ENCODE measurements at places on chromosomes 6 and 20.

GRCh38 chr6:119043783-119044182, 34.7 kb downstream of the FAM184A start:
- DNase-seq = no peak

- no peak for DNase-seq
These were observed 72.0 kb downstream of the BLOC1S5 start for GRCh38 chr6:7992002-7992815.

GRCh38 chr6:73079978-73080377, 145.3 kb downstream of the KHDC1L start:
- DNase-seq = no peak

DNA sequence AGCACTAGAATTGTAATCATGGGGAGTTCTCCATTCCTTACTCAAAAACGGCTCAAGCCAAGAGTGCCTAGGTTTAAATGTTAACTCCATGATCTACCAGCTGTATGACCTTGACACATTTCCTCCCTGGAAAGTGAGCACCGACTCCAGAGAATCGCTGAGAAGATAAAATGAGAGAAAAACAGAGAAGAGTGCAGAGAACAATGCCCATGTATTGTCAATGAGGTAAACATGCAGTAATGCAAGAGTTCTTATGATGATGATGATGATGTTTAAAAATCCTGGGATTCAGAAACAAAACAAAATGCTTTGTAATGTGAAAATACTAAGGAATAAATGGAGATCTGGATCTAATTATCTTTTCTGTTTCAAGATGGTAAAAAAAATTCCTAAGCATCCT, 64.8 kb upstream of the BEND6 start:
- DNase-seq = no peak

DNA sequence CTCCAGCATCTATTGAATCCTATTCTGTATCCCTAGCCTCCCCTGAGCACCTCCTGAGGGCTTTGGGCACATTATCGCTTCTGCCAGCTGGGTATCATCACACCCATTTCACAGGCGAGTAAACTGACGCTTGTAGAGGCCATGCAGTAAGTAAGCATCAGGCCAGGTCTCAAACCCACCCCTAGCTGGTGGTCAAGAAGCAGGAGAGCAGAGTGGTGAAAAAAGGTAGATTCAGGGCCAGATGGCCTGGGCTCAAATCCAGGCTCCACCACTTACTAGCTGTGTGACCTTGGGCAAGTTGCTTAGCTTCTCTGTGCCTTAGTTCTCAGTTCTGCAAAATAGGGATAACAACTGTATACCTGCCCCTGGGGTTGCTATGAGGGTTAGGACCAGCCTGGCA, 19.9 kb downstream of the GRM4 start:
- DNase-seq = no peak

DNA sequence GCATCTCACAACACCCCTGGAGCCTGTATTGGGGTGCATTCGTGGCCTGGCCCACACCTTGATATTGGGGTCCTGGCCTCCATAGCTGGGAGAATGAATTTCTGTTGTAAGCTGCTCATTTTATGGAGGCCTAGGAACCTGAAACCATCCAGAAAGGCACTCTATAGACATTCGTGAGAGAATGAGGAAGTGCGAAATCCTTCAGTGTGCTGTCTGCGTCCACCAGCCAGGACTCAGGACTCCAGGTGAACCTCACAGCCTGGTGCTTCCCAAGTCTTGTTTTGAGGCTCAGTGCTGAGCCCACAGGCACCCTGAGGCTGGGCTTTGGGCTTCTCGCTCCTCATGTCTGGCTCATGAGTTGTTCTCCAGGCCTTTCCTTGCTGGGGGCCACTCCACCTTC, 11.9 kb upstream of the RBBP8NL start:
- DNase-seq = no peak

GRCh38 chr6:14964556-14965270, 281.2 kb upstream of the JARID2 start:
- DNase-seq = no peak

DNA sequence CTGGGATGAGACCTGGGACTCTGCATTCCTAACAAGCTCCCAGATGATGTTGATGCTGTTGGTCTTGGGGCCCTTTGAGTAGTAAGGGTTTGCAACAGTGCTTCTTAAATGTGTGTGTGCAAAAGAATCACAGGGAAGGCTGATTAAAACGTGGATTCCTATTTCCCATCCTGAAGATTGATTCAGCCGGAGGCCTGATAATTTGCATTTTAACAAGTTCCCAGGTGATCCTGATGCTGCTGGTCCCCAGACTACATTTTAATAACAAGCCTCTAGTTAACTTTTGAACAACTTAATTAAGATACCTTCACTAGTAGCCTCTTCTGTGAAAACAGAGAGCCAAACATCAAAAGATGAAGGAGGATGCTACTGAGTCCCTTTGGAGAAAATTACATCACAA, 156.4 kb upstream of the LAMP5 start:
- DNase-seq = no peak

- no peak for DNase-seq
These were observed 419.5 kb upstream of the ID4 start for GRCh38 chr6:19417713-19418112.

DNA sequence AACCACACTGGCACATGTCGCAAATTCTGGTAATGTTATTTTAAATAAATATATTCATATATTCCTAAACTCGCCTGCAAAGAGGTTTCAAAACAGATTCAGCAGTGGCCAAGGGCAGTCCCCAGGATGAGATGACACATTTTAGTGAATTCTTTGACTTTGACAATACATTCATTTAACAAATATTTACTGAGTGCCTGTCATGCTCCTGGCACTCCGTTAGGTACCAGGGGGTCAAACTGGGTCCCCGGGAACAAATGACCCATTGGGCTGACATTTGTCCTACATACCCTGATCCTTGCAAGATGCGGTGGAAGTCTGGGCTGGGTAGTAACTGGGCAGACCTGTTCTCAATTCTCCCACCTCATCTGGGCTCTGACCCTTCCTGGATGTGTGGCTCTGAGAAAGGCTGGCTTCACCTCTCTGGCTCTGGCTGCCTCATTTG, 74.9 kb downstream of the FYN start:
- peak; percentile 54 for DNase-seq

GRCh38 chr6:130070326-130070725, 51.9 kb downstream of the L3MBTL3 start:
- no peak for DNase-seq

- DNase-seq = no peak
These were observed 30.0 kb downstream of the SLC22A16 start for GRCh38 chr6:110446405-110446804.

GRCh38 chr6:110575925-110576463, 99.6 kb upstream of the SLC22A16 start:
- DNase-seq = no peak

GRCh38 chr20:45917790-45918141, 5.8 kb upstream of the PLTP start:
- no peak for DNase-seq

GRCh38 chr20:38228436-38228835, 32.1 kb downstream of the KIAA1755 start:
- no peak for DNase-seq

DNA sequence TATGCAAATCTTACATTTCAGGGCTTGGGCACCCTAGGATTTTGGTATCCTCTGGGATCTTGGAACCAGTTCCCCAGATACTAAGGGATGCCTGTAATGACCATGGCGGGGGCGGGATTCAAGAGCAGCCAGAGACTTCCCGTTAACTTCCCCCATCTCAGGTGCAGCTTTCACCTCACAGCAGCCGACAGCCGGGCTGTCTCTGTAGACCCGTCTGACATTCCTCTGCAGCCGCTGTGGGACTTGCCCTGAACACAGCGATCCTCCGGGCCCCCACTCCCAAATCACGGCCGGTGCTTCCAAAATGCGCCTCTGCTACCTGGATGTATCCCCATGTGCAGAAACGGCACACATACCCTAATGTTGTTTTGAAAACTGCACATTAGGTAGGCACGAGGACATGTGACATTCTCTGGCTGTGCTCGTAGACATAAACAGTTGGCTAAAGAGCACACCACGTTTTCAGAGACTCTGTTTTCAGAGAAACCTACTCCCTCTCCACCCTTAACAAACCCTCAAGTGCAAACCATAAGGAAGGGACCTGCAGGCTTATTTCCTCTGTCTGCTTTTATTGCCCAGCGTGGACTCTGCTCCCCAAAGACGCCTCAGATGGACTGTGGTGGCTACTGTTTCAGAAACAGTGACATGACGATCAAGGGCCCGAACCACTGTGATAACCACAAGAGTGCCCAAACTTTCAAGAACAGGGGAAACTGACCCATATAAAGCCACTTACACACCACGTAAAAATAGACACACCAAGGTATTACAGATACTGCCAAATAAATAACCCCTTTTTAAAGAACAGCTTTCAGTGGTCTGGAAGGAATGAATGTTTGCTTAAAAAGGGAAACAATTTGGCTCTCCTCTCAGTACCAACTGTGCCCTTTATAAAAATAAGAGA, 72.9 kb upstream of the FOXC1 start:
- DNase-seq = no peak

- no peak for DNase-seq
These were observed 205.6 kb downstream of the ALDH8A1 start for GRCh38 chr6:134744301-134744700.

GRCh38 chr6:70396163-70396562, 17.1 kb upstream of the FAM135A start:
- DNase-seq = no peak

DNA sequence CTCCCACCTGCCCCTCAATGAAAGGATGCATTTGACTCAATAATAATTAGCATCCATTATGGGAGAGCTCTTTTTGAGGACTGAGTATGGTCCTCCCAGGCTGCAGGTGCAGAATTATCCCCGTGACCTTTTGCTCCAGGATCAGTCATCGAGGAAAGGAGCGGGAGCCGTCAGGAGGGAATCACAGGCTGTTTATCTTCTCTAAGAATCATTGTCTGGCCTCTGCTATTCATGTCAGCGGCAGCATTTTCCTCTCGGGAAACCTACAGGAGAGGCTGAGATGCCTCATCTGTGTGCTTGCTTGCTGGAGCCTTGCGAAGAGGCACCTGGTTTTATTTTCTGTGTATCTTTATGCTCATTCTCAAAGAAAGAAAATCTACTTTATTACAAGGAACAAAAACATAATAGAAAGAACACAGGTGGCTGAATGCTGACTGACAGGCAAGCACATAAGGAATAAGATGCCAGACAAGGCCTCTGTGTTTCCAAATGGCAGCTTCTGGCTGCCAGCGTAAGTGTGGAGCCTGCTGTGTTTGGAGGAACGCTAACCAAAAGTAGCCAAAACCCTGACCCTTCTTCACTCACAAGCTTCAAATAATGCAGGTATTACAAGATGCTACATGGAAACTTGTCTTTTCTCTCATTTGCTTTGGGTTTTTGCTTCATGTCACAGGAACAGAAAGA, 539.1 kb upstream of the MARCKS start:
- DNase-seq = no peak

- DNase-seq = no peak
These were observed 9.0 kb downstream of the RIN2 start for GRCh38 chr20:19767070-19767469.

- DNase-seq = no peak
These were observed 19.2 kb upstream of the SNX14 start for GRCh38 chr6:85612690-85613474.

DNA sequence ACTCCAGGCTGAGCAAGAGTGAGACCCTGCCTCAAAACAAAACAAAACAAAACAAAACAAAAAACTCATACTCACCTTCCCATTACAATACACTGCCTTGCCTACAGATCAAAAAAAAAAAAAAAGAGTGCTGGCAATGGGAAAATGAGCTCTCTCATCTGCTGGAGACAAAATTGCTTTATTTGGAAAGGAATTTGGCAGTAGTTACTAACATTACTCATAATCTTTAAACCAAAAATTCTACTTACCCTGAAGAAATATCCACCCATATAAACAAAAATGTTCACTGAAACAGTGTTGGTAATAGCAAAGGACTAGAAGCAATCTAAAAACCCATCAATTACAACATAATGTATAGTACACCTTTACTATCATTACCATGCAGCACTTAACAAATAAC, 120.4 kb downstream of the RNGTT start:
- no peak for DNase-seq
